ENCODE measurements at places on chromosomes 1 and 21. TPM values are rescaled to one million over a fixed set of nuclear protein-coding genes. Genes with fewer than 3 reads are reported as not detected.

RNU1-2 gene
- under 0.01 TPM for total RNA-seq

- no peak overlapping the region for H3K4me3 ChIP-seq
- no peaks in the 10 kb centered on the region for H3K27me3 ChIP-seq
- DNase-seq = no peak
- H3K27ac ChIP-seq = peak overlapping the region; percentile 4
- H3K4me1 ChIP-seq = no peaks in the 10 kb centered on the region
Observed at GRCh38 chr1:235313262-235313661, 14.7 kb downstream of the ARID4B start.

- DNase-seq = peak; percentile 90
- H3K27me3 ChIP-seq = no peaks in the 10 kb centered on the region
- no peak overlapping the region for H3K27ac ChIP-seq
- H3K4me1 ChIP-seq = peaks cover 60% of the 10 kb centered on the region
Observed at GRCh38 chr1:204989266-204990058, 53.5 kb upstream of the CNTN2 start.

HES2 gene
- total RNA-seq = 0.22 TPM

OR2G6 gene
- total RNA-seq = not detected

MNDA gene
- not detected for total RNA-seq

- H3K27ac ChIP-seq = no peak overlapping the region
- H3K4me3 ChIP-seq = no peak overlapping the region
- no peaks in the 10 kb centered on the region for H3K27me3 ChIP-seq
- no peaks in the 10 kb centered on the region for H3K4me1 ChIP-seq
Observed at GRCh38 chr1:55375617-55376258, 160.6 kb upstream of the USP24 start.

DNA sequence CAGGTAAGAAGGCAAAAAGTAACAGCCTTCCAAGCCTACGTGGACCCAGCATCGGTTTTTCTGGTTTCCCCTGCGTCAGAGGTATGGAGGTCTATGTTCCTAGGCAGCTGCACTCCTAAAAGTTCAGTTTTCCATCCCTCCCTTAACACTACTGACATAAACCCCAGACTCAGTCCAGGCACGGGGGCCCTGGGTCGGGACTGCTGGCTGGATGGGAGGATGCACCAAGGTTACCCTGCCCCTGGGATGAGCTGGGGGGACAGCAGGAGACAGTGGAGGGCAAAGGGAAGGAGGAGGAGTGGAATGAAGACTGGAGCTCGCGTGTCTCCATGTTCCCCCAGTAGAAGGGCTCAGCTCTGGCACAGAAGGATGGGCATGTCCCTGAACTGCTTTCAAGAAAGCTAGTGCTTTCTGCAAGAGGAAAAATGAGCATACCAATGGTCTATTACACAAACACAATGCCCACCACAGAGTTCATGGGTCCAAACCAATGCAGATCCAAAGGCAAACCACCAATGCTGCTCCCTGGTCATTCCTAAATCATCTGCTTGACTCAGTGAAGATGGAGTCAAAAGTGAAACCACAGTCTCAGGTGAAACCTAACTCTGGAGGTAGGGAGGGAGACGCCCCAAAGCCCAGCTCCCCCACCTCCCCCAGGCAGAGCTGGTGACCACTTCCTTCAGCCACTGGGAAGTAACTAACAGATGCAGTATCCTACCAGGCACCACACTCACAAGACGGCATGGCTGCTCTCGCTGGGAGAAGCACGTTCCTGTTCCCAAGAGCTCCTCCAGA lies 54.9 kb downstream of the CD46 start:
- H3K4me1 ChIP-seq = no peaks in the 10 kb centered on the region
- no peaks in the 10 kb centered on the region for H3K27me3 ChIP-seq
- no peaks in the 10 kb centered on the region for H3K36me3 ChIP-seq
- no peak overlapping the region for H3K4me3 ChIP-seq

- peak overlapping the region; percentile 6 for H3K4me3 ChIP-seq
- H3K36me3 ChIP-seq = no peaks in the 10 kb centered on the region
- no peak overlapping the region for H3K27ac ChIP-seq
- H3K4me1 ChIP-seq = peaks cover 6% of the 10 kb centered on the region
Observed at GRCh38 chr1:34266127-34266951, 89.6 kb downstream of the C1orf94 start.

AMY1A gene
- total RNA-seq = not detected

AMPD1 gene
- not detected for total RNA-seq

- no peak overlapping the region for H3K27ac ChIP-seq
- H3K36me3 ChIP-seq = no peaks in the 10 kb centered on the region
- H3K4me1 ChIP-seq = no peaks in the 10 kb centered on the region
- H3K4me3 ChIP-seq = no peak overlapping the region
Observed at GRCh38 chr1:22658385-22659163, 5.5 kb downstream of the C1QB start.

DNA sequence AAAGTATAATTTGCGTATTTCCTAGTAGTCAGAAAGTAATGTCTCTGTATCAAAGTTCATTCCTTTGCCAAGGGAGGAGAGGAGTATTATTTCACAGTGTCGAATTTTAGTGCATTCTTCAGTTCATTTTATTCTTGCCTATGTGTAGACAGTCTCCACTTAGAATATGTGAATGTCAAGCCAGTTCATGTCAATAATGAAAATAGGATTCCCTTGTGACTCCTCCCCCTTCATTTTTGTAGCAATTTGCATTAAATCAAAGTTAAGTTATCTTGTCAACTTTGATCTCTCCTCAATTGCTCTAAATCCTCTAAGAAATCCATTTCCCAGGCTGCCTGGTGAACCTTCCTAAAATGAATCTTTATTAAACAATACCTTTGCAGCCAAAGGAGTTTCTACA lies 179.1 kb downstream of the SLC44A5 start:
- no peak for DNase-seq
- H3K27me3 ChIP-seq = no peaks in the 10 kb centered on the region
- no peak overlapping the region for H3K4me3 ChIP-seq
- no peaks in the 10 kb centered on the region for H3K4me1 ChIP-seq
- no peaks in the 10 kb centered on the region for H3K36me3 ChIP-seq

GRCh38 chr1:58864654-58865053 lies 80.8 kb upstream of the JUN start:
- H3K4me1 ChIP-seq = peaks cover 22% of the 10 kb centered on the region
- no peaks in the 10 kb centered on the region for H3K36me3 ChIP-seq
- H3K27me3 ChIP-seq = no peaks in the 10 kb centered on the region

GABPB2 gene
- total RNA-seq = 6.5 TPM

DNA sequence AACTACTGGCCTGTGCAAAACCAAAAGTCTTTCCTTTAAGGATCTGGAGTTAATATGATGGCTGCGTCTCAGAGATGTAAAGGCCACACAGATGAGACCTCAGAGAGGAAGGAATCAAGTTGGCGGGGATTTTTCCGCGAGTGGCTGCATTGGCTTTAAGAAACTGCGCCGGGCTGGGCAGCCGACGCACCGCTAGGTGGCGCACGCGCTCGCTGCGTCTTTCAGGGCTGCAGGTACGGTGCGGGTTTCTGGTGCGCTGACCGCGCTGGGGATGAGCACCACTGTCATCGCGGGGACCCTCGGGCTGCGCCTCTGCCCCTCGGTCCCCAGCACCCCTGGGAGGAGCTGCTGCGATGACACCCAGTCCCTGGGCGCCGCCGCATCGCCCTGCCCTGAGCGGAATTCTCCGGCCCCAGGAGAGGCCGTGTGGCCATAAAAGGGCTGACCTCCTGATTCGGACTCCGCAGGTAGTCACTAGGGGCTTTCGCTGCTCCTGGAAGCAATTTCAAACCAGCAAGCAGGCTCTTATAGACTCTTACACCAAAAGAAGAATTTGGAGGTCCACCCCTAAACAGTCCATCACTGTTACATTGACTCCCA lies 241.0 kb downstream of the KCNJ6 start:
- DNase-seq = peak; percentile 84
- H3K4me1 ChIP-seq = no peaks in the 10 kb centered on the region
- peak overlapping the region; percentile 41 for H3K4me3 ChIP-seq
- H3K27ac ChIP-seq = no peak overlapping the region
- peaks cover 20% of the 10 kb centered on the region for H3K27me3 ChIP-seq

DNA sequence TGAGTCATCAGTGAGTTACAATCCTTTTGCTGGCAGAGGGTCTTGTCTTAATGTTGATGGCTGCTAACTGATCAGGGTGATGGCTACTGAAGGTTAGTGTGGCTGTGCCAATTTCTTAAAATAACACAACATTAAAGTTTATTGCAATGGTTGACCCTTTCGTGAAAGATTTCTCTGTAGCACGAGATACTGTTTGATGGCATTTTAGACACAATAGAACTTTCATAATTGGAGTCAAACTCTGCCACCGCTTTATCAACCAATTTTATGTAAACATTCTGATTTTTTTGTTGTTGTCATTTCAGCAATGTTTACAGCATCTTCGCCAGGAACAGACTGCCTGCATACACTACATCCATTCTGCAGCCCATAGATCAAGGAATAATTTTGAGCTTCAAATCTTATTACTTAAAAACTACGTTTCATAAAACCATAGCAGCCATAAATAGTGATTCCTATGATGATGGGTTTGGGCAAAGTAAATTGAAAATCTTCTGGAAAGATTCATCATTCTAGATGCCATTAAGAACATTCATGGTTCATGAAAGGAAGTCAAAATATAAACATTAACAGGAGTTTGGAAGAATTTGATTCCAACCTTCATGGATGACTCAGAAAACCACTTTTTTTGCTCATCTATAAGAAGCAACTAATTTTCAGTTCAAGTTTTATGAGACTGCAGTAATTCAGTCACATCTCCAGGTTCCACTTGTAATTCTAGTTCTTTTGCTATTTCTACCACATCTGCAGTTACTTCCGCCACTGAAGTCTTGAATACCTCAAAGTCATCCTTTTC lies 85.9 kb downstream of the TYW3 start:
- no peak overlapping the region for H3K4me3 ChIP-seq
- H3K4me1 ChIP-seq = no peaks in the 10 kb centered on the region
- no peaks in the 10 kb centered on the region for H3K27me3 ChIP-seq
- H3K36me3 ChIP-seq = no peaks in the 10 kb centered on the region

RGS8 gene
- total RNA-seq = 0.99 TPM

DNA sequence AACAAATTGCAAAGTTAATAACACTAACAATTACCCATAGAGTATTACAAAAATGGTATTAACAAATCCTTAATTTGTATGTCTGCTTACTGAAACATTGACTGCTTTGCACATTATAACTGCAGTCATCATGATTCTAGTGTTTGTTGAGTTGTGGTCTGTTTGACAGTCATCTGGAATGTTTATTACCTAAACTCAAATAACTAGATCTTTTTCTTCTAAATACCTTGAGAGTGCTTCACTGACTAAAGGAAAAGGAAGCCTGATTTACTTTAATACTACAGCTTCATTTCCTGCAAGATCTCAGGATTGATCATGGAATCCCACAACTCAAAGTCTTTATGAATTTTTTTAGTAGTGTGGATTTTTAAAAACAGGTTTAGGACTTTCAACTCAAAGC lies 70.0 kb downstream of the HMCN1 start:
- peaks cover 18% of the 10 kb centered on the region for H3K4me1 ChIP-seq
- DNase-seq = no peak
- no peak overlapping the region for H3K4me3 ChIP-seq
- H3K36me3 ChIP-seq = no peaks in the 10 kb centered on the region
- no peaks in the 10 kb centered on the region for H3K27me3 ChIP-seq
- H3K27ac ChIP-seq = no peak overlapping the region

GRCh38 chr1:3902571-3903091 lies 2.6 kb upstream of the C1orf174 start:
- peaks cover 20% of the 10 kb centered on the region for H3K4me1 ChIP-seq
- no peaks in the 10 kb centered on the region for H3K27me3 ChIP-seq
- peaks cover 4% of the 10 kb centered on the region for H3K36me3 ChIP-seq
- no peak overlapping the region for H3K4me3 ChIP-seq
- DNase-seq = no peak

AGMAT gene
- total RNA-seq = 0.86 TPM

DNA sequence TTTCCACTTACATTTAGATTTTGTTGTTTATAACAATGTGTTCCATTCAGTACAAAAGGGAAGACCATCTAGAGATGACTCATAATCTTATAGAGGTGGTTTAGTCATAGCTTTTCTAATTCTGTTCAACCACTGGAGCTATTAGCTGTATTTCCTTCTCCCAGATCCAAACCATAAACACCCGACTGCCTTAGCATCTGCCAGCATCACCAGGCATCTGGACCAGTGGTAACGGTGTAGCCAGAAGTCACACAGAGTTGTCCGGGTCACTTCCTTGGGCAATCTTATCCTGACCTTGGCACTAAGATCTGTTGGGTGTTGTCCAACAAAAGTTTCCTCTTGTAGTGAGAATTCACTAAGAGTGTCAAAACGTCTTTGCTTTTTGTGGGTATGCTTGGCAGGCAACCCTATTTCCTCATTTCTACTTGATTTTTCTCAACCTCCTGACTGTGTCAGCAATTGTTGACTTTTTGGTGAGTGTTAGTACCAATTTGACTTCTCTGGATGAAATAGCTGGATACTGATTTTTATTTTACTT lies 372.1 kb upstream of the B3GALT2 start:
- no peak overlapping the region for H3K4me3 ChIP-seq
- H3K36me3 ChIP-seq = no peaks in the 10 kb centered on the region
- H3K4me1 ChIP-seq = peaks cover 3% of the 10 kb centered on the region
- DNase-seq = no peak
- H3K27ac ChIP-seq = no peak overlapping the region
- H3K27me3 ChIP-seq = no peaks in the 10 kb centered on the region

BRDT gene
- total RNA-seq = not detected

FCGR2B gene
- not detected for total RNA-seq

- H3K36me3 ChIP-seq = no peaks in the 10 kb centered on the region
- H3K4me1 ChIP-seq = no peaks in the 10 kb centered on the region
- no peak overlapping the region for H3K27ac ChIP-seq
- no peaks in the 10 kb centered on the region for H3K27me3 ChIP-seq
Observed at GRCh38 chr1:117104986-117105385, 16.6 kb downstream of the TRIM45 start.

DNA sequence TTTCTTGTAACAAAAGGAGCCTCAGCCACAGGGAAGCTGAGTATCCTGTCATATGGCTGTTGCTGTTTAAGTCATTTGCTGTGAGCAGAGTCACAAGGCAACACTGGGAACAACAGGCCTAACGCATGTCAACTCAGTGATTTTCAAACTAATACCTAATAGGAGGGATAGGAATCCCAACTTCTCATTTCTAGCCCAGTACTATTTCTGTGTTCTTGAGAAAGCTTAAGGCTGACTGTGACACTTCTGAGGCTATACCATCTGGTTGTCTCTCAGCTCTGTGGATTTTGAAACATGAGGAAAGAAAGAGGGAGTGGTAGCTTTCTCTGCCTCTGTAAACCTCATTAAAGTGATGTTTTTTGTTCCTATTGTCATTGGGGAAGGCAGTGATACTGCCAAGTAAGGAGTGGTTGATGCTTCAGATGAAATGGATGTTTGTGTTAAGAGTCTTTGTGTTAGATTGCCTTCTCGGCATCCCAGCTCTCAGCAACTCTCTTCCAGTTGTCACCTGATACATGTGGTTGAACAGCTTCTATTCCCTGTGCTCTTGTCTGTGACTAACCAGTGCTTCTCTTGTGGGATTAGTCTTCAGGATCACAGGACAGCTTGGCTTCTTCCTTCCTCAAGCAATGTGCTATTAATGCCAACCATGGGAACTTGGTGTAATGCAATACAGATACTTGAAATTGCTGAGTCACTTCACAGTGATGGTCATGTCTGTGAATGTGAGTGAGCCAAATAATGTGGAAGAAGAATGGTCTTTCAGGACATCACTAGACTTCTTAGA lies 166.8 kb upstream of the IVNS1ABP start:
- H3K36me3 ChIP-seq = no peaks in the 10 kb centered on the region
- H3K4me1 ChIP-seq = peaks cover 31% of the 10 kb centered on the region
- H3K27ac ChIP-seq = no peak overlapping the region
- no peak overlapping the region for H3K4me3 ChIP-seq
- peak; percentile 39 for DNase-seq
- peaks cover 9% of the 10 kb centered on the region for H3K27me3 ChIP-seq

RNPC3 gene
- 35.1 TPM for total RNA-seq

FLG2 gene
- not detected for total RNA-seq

PTPN22 gene
- not detected for total RNA-seq

- H3K4me1 ChIP-seq = no peaks in the 10 kb centered on the region
- DNase-seq = no peak
- no peaks in the 10 kb centered on the region for H3K36me3 ChIP-seq
- peaks cover 20% of the 10 kb centered on the region for H3K27me3 ChIP-seq
- H3K27ac ChIP-seq = no peak overlapping the region
Observed at GRCh38 chr1:22365331-22366295, 86.0 kb upstream of the ZBTB40 start.

All from neural progenitor cell (in vitro differentiated cells).